Activated T-helper 2 cell treated with anti-CD3 and anti-CD28 coated beads, Interferon-gamma antibody, Interleukin-2, Interleukin-4, amounts not matched to agents 10 μg/mL and 5 μg/mL and 100 μg/mL, durations not matched to agents 14 hours and 24 hours and 36 hours (primary cell): ENCODE measurements at places on chromosomes 2 and 18. TPM values are rescaled to one million over a fixed set of nuclear protein-coding genes. Genes with fewer than 3 reads are reported as not detected.

DNA sequence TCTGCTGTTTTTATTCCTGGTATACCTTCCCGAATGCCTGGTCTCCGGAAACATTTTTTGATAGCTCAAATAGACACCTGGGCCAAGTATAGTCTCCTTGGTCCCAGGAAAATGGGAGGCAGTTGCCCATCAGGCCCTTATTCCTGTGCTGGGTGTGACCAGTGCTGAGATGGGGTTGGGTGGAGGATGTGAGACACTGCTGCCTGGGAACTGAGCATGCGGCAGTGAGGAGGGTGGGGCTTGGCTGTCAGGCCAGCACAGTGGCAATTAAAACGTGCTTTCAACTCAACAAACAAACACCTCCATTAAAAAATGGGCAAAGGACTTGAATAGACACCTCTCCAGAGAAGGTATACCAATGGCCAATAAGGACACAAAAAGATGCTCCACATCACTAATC lies 12.5 kb downstream of the KLHL29 start:
- H3K36me3 ChIP-seq, result no peaks in the 10 kb centered on the region
- H3K27me3 ChIP-seq, result peaks cover 29% of the 10 kb centered on the region
- peaks cover 15% of the 10 kb centered on the region for H3K4me1 ChIP-seq
- H3K4me3 ChIP-seq, result no peak overlapping the region
- DNase-seq, result no peak

- no peaks in the 10 kb centered on the region for H3K4me1 ChIP-seq
- H3K36me3 ChIP-seq, result no peaks in the 10 kb centered on the region
- no peak overlapping the region for H3K27ac ChIP-seq
- no peak overlapping the region for H3K4me3 ChIP-seq
- no peak for DNase-seq
- peaks cover 44% of the 10 kb centered on the region for H3K27me3 ChIP-seq
Measured at GRCh38 chr2:173059971-173060461, 15.6 kb upstream of the MAP3K20 start.

DNA sequence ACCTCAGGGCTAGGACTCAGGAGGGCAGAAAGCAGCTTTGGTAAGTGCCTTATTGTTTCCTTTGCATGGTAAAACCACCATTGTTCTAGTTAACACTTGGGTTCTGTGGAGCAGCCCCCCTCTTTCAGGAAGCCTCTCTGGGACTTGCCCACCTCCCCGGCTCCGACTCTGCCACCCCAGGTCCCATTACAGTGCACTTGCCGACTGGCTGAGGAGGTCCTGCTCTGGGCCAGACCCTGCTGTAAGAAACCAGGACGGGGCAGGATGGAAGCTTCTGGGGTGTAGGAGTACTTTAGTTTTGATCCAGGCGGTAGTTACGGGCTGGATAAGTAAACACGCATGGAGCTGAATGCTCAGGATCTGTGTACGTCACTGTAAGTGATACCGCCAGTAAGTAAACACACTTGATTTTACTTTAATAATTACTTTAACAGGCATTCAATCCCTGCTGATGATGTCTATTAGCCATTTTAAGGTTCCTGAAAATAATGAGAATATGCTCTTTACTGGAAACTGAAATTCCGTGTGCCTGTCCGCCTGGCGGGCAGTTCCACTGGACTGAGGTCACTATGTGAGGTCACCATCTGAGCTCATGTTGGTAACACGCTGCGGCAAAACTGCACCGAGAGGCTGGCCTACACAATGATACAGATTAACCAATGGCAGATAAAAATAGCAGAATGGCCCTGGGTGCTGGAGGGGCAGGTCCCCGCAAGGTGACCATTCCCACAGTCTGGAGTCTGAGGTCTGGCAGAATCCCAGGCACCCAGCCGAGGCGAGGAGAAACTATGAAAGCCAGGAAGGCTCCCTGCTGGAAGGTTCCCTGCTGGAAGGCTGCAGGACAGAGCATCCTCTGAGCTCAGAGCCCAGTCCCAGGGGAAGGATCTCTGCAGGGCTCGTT lies 25.2 kb downstream of the HS1BP3 start:
- H3K4me3 ChIP-seq, result no peak overlapping the region
- no peaks in the 10 kb centered on the region for H3K27me3 ChIP-seq
- no peaks in the 10 kb centered on the region for H3K4me1 ChIP-seq
- DNase-seq, result no peak
- H3K27ac ChIP-seq, result no peak overlapping the region

DNA sequence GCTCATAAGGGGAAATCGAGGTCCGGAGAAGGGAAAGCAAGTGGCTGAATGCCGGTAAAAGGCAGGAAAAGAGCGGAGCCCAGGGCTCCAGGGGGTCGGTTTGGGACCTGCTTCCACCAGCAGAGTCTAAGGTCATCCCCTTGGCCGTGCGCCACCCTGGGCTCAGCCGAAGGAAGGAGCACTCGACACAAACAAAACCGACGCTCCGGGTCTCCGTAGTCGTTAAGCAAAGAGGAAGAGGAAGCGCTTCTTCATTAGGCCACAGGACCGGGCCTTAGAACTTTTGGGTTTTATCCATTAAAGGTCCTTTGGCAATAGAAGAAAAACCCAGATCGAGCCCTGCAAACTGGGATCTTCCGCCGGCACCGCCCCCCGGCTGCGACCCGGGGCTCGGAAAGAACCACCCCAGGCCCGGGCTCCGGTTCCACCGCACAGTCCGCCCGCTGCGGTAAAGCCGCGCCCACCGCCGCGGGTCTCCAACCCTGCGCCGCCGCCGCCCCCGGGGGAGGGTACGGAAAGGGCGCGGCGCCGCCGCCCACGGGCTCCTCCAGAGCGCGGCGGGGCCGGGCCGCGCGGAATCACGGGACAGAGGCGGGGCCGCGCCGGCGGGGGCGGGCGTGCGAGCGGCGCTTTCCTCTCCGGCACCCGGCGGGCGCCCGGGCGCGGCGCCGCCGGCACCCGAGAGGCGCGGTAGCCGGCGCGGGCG lies at the start of gene TTL:
TSS of gene TTL (plus strand) at position 629 of the 706 bp plus-strand sequence. CDS start 189 bp downstream, outside the sequence.
- H3K4me3 ChIP-seq, result peak within 1 kb of the TSS; percentile 93
- H3K27me3 ChIP-seq, result no peaks in the 10 kb centered on the region
- peaks cover 28% of the 10 kb centered on the region for H3K36me3 ChIP-seq
- H3K4me1 ChIP-seq, result peaks cover 28% of the 10 kb centered on the region

GRCh38 chr2:77314721-77315120 lies 207.5 kb downstream of the LRRTM4 start:
- H3K4me1 ChIP-seq, result no peaks in the 10 kb centered on the region
- H3K27ac ChIP-seq, result no peak overlapping the region
- no peaks in the 10 kb centered on the region for H3K27me3 ChIP-seq
- H3K36me3 ChIP-seq, result no peaks in the 10 kb centered on the region

DNA sequence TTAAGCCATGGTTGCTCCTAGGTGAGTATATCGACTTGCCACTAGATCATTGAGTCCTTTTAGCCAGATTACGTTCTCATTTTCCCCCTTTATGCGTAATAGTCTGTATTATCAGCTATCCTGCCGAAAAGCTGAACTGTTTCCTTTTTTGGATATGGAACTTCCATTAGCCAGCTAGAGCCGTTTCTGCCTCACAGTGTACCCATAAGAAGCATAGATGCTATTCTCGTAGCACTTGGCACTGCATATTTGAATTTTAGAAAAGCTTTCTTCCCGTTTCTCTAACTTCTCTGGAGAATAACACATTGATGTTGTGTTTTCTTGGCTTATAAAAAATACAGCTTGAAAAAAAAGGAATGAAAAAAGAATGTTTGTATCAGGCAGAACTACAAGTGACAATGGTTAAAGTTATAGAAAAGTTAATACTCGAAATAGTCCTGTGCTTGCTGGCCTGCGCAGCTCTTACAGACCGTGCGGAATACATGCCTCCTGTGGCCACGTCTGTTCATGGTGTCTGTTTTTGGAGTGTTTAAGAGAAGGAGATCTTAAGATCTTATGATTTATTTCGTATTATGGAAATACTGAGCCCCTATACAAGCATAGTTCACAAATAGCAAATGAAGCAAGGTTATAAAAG lies 710 bp downstream of the DUSP19 start:
- peak overlapping the region; percentile 83 for H3K4me3 ChIP-seq
- H3K4me1 ChIP-seq, result peaks cover 7% of the 10 kb centered on the region
- no peaks in the 10 kb centered on the region for H3K36me3 ChIP-seq

DNA sequence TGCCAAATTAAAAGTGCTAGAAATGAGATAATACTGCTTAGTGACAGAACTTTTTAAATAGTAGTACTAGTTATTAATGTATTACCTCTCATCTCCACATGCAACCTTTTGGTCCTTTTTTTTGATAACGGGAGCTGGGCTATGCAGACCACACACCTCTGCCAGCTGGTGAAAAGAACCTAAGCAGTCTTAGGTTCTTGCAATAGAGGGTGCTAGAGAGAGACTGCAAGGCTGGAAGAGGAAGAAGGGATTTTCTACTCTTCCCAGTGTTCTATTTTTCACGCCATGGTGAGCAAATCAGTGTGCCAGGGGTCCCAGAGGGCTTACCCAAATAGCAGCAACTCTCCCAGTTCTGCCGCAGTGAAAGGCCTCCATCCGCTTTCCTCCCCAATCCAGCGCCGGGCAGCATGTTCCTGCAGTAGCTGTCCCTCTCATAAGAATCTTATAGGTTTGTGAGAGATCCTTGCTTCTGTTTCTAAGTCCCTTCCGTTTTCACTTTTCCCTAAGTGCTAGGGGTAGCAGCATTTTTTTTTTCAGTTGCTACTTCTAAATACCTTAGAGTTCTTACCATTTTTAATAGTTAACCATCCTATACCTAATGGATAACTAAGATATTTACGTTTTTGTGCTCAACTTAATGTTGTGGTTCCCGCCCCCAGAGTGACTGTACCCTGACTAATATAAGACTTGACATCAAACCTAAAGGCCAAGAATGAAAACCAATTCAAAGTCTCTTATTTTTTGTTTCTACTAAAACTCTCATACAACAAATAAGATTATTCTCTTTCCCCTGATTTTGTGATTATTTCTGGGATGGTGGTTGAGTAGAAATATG lies 69.4 kb upstream of the UBE2E3 start:
- DNase-seq, result no peak
- H3K27ac ChIP-seq, result no peak overlapping the region
- no peak overlapping the region for H3K4me3 ChIP-seq
- H3K4me1 ChIP-seq, result no peaks in the 10 kb centered on the region
- peaks cover 4% of the 10 kb centered on the region for H3K27me3 ChIP-seq
- H3K36me3 ChIP-seq, result no peaks in the 10 kb centered on the region

GRCh38 chr2:204258890-204259289 lies 286.4 kb upstream of the PARD3B start:
- no peak for DNase-seq
- peaks cover 2% of the 10 kb centered on the region for H3K4me1 ChIP-seq
- H3K27me3 ChIP-seq, result peaks cover 42% of the 10 kb centered on the region
- H3K36me3 ChIP-seq, result no peaks in the 10 kb centered on the region
- no peak overlapping the region for H3K27ac ChIP-seq

Gene REEP1
- 0.62 and 0.71 TPM in 2 replicates for total RNA-seq

Gene DBI
- 162 and 168 TPM in 2 replicates for total RNA-seq

Gene ANKRD53
- not detected in 2 replicates for total RNA-seq
